A549 treated with Mapracorat at 1 μM for 4 hours (cell line): ENCODE measurements at places on chromosomes 1 and 21. TPM values are rescaled to one million over a fixed set of nuclear protein-coding genes. Genes with fewer than 3 reads are reported as not detected.

The TMCC2 gene
- total RNA-seq: 1.4 to 1.8 TPM (median 1.6 TPM) in 5 replicates

The HSPB7 gene
- total RNA-seq: 0.07 TPM in 1 of 5 replicates, not detected in the others

The CELA3A gene
- not detected in 5 replicates for total RNA-seq

The ATP1A4 gene
- not detected in 5 replicates for total RNA-seq

The SYTL1 gene
- total RNA-seq: 0.39 to 1.1 TPM (median 0.60 TPM) in 5 replicates

The ELAPOR1 gene
- 0.34 to 0.63 TPM (median 0.55 TPM) in 5 replicates for total RNA-seq

The KPRP gene
- not detected in 5 replicates for total RNA-seq

The GSTM5 gene
- not detected in 5 replicates for total RNA-seq
